ENCODE measurements at places on chromosomes 16 and 17.

- no peak for DNase-seq
These were observed 338.5 kb downstream of the UTP18 start for GRCh38 chr17:51598824-51599223.

DNA sequence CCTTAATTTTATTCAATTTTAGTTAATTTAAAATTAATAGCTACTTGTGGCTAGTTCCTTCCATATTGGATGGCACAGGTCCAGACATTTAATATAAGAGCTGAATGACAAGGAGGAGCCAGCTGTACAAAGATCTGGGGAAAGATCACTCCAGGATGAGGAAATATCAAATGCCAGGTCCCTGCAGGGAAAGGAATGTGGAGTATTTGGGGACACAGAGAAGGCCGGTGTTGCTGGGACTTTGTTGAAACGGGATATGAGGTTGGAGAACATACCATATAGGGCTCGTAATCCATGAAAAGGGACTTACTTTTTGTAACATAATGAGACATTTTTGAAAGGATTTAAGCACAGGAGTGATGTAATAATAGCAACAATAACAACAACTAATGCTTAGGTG lies 426.8 kb downstream of the HS3ST4 start:
- no peak for DNase-seq

DNA sequence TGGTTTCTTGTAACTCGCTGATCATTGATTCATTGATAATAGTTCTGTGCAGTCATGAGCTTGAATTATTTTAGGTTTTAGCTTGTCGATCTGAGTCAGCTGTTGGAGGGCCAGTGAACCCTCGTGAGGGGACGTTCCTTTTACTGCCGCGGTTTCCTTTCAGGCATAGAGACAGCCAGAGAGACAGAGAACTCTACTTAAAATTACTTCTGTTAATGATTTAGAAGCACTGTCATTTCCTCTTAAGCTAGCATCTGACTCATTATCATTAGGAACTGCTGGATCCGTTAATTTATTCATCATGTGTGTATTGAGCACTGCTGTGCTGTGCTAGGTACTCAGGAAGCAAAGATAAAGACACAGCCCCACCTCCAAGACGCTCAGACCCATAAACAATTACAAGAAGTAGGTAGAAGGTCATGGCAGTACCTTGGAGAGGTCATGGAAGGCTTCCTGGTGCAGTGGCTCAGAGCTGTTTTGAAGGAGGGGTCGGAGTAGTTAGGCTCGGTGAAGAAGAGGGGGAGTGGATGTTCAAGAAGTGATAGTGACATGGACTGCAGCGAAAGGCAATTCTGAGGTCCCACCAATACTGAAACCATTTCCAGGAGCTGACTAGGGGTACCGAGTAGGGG lies 3.3 kb downstream of the PGS1 start:
- DNase-seq, result no peak

DNA sequence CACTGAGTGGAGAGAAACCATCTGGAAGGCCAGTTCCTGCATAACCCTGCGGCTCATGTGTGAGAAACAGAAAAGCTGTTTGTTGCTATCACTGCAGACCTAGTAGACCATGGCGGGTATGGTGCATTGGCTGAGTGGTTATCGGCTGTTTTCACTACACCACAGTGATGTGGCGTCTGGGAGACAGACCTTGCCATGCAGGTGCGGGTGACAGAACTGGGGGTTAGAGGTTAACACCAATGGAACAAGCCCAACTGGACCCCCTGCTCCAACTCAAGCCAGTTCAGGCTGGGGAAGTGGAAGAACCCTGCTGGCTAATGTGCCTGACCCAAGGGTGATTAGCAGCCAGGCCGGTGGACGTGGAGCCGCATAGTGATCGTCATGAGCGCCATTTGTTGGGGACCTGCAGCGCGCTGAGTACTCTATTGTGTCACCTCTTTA lies 91.9 kb downstream of the IRF8 start:
- DNase-seq, result no peak

GRCh38 chr17:68327823-68328557 lies 36.7 kb downstream of the ARSG start:
- no peak for DNase-seq

GRCh38 chr17:27586203-27586721 lies 44.7 kb upstream of the LGALS9 start:
- no peak for DNase-seq

GRCh38 chr16:84340325-84341040 lies 27.9 kb upstream of the ATP2C2 start:
- DNase-seq, result no peak

DNA sequence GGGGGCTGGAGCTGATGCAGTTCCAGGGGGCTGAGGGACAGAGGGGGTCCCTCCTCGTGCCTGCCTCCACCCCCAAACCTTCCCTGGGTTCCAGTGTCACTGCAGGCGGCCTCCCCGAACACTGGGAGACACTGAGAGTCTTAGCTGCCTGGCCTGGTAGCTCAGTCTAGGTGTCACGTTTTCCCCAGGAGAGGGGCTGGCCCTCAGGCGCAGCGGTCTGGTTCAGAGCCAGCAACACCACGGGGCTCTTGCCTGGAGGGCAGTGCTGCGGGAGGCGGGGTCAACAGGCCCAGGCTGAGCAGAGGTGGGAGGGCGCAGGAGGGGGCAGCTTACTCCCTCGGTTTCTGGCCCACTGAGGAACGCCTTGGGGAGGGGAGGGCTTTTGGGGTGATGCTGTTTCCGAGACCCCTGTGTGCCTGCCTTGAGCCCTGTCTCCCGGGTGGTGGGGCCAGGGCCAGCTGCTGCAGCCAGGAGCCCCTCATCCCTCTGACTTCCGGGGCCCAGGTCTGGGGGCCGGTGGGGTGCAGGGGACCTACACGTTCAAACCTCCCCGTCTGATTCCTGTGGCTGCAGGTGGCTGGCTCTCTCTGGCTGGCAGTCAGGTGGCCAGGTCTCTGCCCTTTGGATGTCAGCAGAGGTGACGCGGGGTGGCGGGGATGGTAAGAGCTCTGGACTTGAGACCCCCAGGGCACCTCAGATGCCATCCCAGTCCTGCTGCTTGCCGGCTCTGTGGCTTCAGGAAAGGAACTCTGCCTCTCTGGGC lies 89.3 kb upstream of the GSE1 start:
- no peak for DNase-seq

- no peak for DNase-seq
These were observed 113.5 kb downstream of the TMEM132E start for GRCh38 chr17:34692920-34693319.

GRCh38 chr16:31052114-31052513 lies 18.8 kb downstream of the STX4 start:
- no peak for DNase-seq

DNA sequence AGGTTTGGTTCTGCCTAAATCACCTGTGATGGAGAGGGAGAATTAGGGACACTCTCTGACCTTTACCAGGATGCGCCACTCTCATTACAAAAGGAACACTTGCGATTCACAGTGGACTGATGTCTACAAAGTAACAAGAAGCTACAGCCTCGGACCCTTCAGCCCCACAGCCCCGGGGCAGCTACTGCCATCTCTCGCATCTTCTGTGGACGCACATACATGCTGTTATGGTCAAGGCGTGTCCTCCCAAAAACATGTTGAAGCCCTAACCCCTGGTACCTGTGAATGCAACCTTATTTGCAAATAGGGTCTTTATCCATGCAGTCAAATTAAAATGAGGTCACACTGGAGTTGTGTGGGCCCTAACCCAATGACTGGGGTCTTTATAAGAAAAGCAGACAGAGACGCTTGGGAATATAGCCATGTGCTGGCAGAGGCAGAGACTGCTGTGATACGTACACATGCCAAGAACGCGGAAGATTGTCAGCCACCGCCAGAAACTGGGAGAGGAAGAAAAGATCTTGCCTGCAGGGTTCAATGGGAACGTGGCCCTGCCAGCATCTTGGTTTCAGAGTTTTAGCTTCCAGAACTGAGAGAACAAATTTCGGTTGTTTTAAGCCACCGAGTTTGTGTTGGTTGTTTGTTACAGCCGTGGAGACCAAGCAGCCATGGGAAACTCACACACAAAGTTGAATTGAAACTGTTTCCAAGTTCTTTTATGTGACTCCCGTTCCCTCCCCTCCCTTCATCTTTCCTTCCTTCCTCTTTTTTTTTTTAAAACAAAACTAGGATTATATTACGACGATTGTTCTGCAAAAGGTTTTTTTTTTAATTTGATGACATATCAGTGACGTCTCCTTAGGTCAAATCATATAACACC lies 23.1 kb downstream of the ATP2C2 start:
- no peak for DNase-seq

DNA sequence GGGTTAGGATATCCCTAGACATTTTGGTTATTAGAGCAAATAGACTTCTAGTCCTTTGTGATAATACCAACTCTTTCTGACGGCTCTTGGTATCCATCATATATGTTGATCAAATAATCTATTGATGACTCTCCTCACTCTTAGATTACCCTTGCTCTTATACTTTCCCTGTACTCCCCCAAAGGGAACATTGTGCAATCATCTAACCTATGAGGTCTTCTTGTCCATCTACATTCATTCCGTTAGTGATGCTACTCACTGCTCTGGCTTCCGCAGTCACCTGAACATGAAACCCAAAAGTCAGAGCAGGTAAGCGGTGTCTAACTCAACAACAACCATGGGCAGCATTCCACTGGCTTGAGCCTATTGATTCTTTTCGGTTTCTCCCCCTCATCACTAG lies 223.7 kb upstream of the SALL1 start:
- DNase-seq, result no peak

- DNase-seq, result no peak
These were observed 9.2 kb upstream of the NFATC3 start for GRCh38 chr16:68075980-68076379.

DNA sequence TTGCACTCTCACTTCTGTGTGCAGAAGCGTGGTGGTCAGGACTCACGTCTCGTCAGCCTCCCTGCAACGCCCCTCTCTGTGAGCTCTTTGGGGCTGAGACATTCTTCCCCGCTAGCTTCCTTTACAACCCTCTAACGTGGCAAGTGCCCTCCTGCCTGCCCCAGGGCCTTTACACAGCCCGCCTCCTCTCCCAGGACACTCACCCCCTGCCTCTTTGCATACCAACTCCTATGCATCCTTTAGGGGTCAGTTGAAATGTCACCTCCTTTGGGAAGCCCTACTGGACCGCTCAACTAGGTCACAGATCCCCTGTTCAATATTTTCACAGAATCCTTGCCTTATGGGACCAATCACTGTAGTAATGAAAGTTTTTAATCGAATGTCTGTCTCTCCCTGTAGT lies 61.4 kb downstream of the SDK2 start:
- DNase-seq, result no peak

Measured in T-cell (primary cell).